ENCODE measurements at places on chromosomes 13 and 19.

- peak; percentile 44 for DNase-seq
These were observed 1096.8 kb upstream of the PCDH20 start for GRCh38 chr13:62512194-62513141.

DNA sequence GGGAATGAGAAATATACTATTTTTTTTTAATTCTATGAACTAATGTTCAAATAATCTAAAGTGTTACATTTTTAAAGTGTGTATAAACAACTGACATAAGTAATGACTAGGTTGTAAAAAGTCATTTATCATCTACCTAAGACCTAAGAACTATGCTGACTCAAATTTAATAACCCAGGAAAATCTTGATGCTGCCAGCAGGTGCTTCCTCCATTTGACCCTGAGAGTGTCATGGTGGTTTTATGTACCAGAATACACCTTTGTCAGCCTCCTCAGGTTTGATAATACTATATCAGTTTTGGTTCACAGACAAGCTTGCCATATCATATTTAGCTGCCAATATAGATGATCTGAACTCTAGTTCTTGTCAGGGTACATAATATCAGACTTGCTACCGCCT lies 1151.2 kb downstream of the PCDH17 start:
- no peak for DNase-seq

- no peak for DNase-seq
These were observed 14.8 kb downstream of the ZNF701 start for GRCh38 chr19:52584736-52585440.

- no peak for DNase-seq
These were observed 7.2 kb downstream of the GFY start for GRCh38 chr19:49432141-49433073.

GRCh38 chr19:3084943-3085342 lies 9.2 kb upstream of the GNA11 start:
- no peak for DNase-seq

DNA sequence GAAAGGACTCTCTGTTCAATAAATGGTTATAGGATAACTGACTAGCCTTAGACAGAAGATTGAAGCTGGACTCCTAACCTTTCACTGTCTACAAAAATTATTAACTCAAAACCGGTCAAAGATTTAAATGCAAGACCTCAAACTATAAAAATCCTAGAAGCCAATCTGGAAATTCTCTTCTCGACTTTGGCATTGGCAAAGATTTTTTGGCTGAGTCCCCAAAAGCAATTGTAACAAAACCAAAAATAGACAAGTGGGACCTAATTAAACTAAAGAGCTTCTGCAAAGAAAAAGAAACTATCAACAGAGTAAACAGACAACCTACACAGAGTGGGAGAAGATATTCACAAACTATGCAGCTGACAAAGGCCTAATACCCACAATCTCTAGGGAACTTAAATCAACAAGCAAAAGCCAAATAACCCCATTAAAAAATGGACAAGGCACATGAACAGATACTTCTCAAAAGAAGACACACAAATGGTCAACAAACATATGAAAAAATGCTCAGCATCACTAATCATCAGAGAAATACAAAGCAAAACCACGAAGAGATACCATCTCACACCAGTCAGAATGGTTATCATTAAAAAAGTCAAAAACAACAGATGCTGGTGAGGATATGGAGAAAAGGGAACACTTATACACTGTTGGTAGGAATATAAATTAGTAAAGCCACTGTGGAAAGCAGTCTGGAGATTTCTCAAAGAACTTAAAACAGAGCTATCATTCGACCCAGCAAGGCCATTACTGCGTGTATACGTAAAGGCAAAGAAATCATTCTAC lies 266.3 kb downstream of the DNAJC15 start:
- no peak for DNase-seq

GRCh38 chr19:44717603-44718002 lies 18.7 kb downstream of the CEACAM16 start:
- no peak for DNase-seq

DNA sequence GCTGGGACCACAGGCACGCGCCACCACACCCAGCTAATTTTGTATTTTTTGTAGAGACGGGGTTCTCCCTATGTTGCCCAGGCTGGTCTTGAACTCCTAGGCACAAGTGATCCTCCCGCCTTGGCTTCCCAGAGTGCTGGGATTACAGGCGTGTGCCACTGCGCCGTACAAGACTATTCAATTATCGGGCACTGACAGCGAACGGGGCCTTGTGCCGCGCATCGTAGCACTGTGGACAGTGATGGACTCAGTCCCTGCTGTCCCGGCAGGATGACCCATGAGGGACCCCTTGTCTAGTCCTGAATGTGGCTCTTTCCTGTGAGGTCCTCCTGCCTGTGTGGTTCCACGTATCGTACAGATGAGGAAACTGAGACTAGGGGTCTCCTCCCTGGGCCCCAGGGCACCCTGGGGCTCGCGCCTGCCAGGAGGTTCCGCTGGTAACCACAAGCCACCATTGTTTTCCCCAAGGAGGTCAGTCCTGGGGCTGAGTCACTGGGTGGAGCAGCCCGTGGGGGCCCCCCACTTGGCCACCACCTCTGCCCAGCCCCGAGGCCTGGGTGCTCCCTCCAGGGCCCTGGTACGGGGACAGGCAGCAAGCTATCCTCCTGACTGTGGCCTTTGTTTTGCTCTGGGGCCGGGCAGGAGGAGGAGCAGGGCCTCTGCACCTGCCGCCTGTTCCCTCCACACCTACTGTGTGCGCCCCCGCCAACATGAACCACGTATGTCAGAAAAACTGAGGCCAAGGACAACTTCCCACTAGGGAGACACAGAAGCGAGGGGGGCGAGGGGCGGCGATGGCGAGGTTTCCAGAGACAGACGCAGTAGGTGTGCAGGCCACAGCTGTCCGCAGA lies 2.9 kb upstream of the TCF3 start:
- no peak for DNase-seq

- DNase-seq: no peak
These were observed 1244.2 kb upstream of the MIR17HG start for GRCh38 chr13:90103099-90103784.

DNA sequence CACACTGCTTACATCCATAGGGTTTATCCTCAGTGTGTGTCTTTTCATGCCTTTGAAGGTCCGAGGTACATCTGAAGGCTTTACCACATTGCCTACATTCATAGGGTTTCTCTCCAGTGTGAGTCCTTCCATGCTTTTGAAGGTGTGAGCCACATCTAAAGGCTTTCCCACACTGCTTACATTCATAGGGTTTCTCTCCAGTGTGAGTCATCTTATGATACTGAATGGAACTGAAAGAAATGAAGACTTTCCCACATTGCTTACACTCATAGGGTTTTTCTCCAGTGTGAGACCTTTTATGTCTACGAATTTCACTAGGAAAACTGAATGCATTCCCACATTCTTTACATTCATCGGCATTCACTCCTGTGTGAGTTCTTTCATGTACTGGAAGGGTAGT lies 7.1 kb downstream of the ZNF20 start:
- DNase-seq: no peak

DNA sequence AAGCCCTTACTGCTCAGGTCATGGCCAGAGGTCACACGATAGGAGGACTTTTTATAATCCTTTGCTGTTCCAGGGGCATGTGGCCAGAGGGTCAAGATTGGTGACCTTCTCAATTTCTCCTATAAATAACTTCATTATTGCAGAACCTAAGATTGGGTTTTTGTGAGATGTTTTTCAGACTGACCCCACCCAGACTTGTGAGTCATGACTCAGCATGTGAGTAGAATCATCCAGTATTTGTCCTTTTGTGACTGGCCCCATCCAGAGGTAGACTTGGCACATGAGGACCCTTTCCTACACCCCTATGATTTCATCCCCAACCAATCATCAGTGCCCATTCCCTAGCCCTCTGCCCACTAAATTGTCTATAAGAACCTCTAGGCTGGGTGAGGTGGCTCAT lies 84.5 kb upstream of the ABCC4 start:
- DNase-seq: no peak

- no peak for DNase-seq
These were observed 78.0 kb upstream of the OXGR1 start for GRCh38 chr13:97072297-97072696.

DNA sequence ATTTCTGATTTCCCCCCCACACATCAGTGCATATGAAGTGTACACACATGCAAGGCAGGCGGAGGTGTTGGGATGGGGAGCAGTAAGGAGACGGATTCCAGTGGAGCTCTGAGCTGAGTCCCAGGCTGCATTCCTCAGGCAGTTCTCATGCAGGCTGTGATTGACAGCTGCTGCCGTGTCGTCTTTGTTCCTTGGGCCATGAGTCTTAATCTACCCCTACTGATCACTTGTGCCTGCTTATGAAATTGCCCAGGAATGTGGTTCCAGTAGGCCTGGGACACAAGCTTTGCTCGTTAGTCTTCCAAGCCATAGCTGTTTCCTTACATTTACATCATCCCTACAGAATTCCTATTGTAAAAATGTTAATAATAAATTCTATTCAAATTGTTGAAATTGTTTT lies 1241.9 kb downstream of the UQCRFS1 start:
- DNase-seq: no peak

DNA sequence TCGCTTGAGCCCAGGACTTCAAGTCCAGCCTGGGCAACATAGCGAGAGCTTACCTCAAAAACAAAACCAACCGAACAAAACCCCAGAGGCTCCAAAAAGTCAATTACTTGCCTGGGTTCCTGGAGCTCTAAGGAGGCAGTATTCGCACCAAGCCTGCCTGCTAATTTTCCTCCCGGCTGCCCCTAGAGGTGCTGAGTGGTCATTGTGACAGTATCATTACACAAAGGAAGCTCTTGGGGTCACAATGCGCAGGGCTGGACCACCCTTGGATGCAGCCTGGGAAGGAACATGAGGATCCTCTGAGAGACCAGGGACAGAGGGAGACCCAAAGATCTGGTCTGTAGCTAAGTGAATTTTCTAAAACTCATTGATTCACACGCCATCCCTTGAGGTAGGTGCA lies 8.5 kb upstream of the PEX11G start:
- DNase-seq: no peak

DNA sequence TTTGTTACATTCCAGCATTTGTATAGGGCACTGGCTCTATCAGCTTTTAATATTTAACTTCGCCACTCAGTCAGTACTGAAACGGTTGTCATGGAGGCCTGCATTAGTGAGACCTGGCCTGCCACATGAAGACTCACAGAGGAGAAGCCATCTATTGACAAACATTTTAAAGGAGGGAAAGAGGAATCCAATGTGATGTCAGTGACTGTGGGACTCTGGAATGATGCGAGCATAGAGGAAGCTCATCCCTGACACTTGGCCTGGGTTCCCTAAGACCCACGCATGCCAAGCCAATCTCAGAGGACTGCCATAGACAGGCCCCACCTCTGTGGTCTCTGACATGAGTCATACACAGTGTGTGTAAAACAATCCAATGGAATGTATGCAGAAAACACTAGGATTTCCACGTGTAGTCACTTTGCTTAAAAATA lies 7.9 kb upstream of the DPY19L3 start:
- DNase-seq: no peak

Measured in liver (tissue), 10 donors.